RPMI7951 (cell line): ENCODE measurements at places on chromosomes 5 and 9.

GRCh38 chr9:129889941-129890717, 54.9 kb downstream of the USP20 start:
- no peak for DNase-seq

GRCh38 chr9:135661816-135662560, 1.1 kb upstream of the LCN9 start:
- no peak for DNase-seq

- no peak for DNase-seq
Observed at GRCh38 chr5:142584891-142585290, 101.0 kb downstream of the FGF1 start.

GRCh38 chr9:133711428-133712220, 26.5 kb downstream of the SARDH start:
- DNase-seq: peak; percentile 55
